ENCODE measurements at places on chromosomes 13 and 19.

- DNase-seq, result no peak
Measured at GRCh38 chr19:34248941-34249340, 5.4 kb upstream of the GARRE1 start.

GRCh38 chr19:571566-571974, 826 bp upstream of the BSG start:
- DNase-seq, result peak; percentile 51

- DNase-seq, result no peak
Measured at GRCh38 chr13:48859272-48860105, 116.2 kb upstream of the FNDC3A start.

DNA sequence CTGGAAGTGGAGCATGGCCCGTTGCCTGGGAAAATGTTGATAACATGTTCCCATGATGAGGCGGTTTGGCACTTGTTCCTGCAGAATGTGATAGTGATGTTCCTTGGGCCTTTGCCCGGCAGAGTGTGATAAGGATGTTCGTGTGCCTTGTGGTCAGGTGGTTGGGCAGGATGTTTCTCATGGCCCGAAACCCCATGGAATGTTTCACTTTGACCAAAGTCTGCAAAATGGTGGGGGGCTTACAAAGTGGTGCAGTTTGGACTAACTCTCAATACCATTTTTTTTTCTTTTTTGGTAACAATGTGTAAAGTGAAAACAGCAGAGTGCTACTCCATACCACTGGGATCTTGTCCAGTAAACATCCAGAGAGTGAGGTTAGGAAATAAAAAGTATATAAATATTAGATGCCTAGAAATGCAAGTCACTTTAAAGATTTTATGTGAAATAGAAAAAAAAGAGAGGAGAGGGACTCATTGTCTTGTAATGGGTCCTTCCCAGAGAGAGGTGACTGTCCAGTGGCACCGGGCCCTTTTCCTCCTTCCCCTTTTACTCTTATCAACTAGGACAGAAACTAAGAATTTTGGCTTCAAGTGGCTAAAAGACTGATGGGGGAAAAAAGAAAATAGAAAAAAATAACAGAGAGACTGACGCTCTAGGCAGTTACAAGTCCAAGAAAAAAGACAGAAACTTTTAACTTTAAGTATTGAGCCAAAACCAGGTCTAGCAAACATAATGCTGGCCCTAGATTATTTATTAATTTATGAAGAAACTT, 5.7 kb downstream of the FPR3 start:
- DNase-seq, result peak; percentile 68

DNA sequence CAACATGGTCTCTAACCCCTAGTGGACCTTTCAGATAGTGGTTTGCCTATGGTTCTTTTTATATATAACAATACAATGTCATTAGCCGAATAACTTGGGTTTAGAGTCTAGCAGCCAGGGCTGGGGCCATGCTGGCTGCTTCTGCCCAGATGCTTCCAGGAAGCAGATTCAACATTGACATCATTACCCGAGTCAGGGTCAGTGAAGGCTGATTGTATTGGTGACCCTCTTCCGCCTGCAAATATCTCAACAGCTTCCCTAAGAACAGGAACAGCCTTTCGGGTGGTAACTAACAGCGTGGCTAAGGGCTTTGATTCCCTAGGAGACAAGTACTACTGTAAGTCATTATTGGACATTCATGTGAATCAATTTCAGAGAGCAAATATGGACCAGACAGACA, 476.4 kb downstream of the UQCRFS1 start:
- DNase-seq, result peak; percentile 0

- DNase-seq, result no peak
Measured at GRCh38 chr19:19297759-19298158, 22.6 kb downstream of the SUGP1 start.

DNA sequence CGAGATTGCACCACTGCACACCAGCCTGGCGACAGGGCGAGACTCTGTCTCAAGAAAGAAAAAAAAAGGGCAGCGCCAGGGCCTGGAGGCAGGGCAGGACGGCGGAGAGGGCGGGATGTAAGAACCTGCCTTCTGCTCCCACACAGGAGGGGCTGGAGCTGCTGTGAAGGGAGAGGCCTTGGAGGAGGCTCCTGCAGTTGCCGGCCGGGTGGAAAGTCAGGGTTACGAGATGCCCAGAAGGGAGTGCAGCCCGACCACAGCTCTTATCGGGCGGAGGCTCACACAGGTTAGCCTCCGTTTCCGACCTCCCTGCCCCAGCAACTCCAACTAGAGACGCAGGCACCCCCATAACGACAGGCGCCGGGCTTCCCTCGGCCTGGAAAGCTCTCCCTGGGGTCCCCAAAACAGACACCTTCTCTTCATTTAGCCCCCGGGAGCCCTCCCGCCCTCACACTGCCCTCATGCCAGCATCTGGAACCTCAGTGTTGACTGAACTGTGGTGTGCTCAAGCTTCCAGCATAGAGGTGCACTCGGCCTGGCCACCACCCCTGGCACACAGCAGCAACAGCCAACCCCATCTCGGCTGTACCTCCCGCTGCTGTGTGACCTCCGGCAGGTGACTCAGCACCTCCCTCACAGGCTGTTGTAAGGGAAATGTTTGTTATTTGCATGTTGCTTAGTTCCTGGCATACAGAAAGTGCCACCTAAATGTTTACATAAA, 1.4 kb downstream of the PLPP2 start:
- DNase-seq, result peak; percentile 43

DNA sequence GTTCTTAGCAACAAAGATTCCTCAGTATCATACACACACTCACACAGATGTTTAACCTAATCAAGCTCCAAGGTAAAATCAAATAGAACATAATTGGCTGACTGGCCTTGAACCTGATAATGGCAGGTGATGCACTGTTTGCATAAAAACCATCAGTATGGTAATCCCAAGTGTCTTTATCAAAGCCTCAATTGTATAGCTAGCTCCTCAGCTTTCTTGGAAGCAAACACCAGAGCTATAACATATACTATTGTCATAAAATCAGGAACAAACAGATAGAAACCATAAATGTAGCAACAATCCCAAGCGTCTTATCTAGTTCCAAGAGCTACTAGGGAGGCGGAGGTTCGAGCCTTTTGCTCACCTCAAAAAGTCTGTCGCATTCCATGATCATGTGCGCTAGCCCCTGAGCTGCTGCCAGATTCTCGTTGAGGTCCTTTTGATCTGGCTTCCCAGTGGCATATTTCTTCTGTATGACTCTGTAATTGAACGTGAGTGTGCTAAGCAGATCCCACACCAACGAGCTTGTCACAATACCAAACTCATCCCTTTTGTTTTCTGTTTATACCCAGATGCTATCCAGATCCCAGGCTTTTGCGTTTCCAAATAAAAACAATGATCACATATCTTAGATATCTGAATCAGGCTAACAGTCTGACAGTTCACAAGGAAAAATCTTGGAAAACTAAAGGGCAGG, 95.3 kb downstream of the KL start:
- peak; percentile 52 for DNase-seq

DNA sequence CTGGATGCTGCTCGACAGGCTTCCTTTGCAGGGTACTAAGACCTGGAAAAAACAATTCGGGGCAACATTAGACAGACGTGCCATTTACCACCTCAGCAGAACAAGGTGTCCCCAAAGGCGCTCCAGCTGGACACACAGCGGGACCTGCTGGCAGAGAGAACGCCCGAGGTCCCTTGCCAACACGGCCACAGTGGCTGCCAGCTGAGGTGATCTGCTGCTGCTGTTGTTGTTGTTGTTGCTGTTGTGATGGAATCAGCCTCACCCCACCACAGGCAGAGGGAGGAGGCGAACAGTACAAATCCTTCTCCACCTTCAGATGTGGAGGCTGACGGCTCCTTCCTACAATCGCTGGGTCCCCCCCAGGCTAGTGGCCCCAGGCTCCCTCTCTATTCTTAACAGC, 25.2 kb downstream of the ANKRD27 start:
- DNase-seq, result no peak

- DNase-seq, result peak; percentile 78
Measured at GRCh38 chr19:45059258-45059965, 16.9 kb downstream of the ZNF296 start.

DNA sequence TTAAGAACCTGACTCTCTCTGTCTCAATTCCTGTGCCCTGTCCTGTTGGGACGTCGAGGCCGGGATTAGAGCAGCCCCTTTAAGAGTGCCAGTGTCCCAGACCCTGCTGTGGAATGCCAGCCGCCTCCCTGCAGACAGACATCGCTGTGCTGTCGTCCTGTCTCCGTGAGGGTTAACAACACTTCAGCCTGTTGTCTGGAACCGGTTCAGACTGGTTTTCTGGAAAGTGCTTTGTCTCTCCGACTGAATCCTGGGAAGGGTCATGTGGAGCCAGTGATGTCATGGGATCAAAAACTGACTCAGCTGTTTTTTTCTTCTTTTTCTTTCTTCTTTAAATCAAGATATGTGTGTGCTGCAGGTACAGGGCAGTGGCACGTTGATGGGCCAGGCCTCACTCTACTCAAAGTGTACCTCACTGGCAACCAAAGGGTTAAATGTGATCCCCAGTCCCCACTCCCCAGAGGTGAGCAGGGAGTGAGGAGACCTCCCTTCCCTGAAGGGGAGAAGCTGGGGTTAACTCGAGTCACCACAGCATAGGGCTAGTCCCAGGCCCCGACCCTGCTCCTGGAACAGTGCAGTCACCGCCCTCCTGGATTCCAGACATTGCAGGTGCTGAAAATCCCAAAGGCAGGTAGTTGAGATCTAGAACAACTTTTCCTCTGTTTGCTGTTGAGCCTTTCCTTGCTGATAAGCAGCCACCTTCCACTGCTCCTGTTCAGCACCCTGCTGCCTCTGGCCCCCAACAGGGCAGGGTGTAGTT, 50.8 kb downstream of the TSSK6 start:
- peak; percentile 73 for DNase-seq

DNA sequence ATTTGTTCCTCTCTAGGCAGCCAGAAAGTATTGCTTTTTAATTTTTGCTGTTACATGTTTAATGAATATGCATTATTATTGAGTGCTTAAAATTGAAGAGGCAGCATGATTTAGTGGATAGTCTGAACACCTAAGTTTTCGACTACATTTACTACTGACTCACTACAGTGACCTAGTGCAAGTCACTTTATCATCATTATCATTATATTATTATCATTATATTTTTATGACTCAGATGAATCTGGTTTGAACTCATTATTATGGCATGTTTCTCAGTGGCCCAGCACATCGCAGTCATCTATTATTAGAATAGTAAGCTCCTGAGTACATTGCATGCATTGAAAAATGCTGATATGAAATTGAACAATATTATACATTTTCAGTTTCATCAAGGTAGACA, 351.2 kb upstream of the PRR20A start:
- DNase-seq, result no peak
